ENCODE measurements at places on chromosomes 2 and 18.

- no peak for DNase-seq
Observed at GRCh38 chr2:62038975-62039771, 133.7 kb downstream of the COMMD1 start.

GRCh38 chr2:195536906-195537305, 120.1 kb upstream of the SLC39A10 start:
- no peak for DNase-seq

GRCh38 chr18:361100-361732, 93.4 kb upstream of the THOC1 start:
- DNase-seq, result no peak

DNA sequence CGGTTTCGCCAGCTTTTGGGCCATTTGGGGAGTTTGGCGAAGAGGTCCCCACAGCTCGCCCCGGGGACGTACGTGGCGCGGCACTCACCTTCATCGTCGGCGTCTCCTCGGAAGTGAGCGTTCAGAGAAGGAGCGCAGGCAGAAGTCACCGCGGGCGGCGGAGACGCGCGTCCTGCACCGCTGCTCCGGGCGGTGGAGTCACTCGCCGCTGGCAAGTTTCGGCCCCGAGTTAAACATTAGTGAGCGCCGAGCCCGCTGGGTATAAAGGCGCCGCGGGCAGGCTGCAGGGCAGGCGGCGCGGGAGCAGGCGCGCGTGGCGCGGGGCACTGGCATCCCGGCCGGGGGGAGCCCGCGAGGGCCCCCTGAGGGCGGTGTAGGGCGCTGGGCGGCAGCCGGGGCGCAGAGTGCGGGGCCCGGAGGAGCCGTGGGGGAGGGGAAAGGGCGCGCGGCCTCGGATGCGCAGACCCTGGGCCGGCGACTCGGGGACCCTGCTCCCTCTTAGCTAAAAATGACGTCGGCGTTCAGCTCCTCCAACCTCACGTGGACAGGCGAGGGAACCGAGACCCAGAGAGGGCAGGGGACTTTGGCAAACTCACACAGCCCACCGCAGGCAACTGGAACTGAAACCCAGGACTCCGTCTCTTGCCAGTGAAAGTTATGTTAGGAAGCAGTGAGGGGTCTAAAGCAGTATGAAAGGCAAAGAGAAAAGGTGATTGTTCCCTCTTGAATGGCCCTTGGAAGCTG, at the start of gene DPP4:
DPP4 (minus strand) TSS at position 328 of the 744 bp plus-strand sequence; CDS start at position 94, 234 bp downstream.
- DNase-seq, result no peak

GRCh38 chr2:165718610-165719210, 75.3 kb downstream of the GALNT3 start:
- DNase-seq, result no peak

DNA sequence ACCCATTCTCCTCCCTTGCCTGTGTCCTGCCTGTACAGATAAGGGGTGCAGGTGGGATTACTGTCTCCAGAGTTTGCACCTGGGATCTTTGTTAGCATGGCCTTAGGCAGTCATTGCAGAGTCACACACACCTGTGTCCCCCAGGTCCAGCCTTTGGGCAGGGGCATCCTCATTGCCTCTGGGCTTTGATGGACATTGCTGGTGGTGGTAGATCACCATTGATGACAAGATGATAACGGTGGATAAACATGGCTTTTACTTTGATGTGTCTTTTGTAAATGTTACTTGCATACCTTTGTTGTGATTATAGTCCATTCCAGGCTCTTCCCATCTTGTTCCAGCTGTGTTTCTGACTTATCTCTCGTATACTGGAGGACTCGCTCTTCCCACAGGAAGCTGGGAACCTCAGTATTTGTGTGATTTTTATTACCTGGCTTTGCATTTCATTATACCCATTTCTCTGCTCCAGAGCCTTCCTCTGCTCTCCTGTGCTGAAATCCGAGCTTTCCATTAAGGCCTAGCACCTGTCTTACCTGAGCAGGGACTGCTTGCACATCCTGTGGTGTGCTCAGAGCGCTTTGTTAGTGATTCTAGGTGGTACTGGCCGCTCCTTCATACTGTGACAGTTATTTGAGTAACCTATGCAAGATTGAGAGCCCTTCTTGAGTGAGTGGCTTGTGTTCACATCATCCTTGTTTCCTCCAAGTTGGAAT, 79.2 kb downstream of the PTPRM start:
- no peak for DNase-seq

DNA sequence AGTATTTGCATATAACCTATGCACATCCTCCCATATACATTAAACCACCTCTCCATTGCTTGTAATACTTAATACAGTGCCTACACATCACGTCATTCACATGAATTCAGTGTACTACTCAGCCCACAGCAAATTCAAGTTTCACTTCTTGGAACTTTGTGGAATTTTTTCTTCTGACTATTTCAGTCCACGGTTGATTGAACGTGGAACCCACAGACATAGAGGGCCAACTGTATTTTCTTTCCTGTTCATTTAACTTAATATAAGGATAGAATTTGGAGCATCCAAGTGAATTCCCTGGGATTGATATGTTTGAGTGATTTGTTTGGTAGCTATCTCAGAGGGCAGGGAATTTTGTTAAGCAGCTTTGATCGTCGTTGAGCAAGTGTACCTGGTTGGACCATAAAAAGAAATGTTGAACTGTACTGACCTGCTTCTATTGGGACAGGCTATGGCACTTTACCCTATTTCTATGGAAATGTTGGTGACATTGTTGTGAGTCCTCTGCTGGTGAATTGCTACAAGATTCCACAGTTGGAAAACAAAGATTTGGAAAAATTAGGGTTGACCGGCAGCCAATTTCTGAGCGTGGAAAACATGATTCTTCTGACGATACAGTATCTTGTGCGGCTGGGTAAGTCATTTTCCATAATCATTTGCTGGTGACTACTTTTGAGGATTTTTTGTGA, 156.6 kb downstream of the ESCO1 start:
- DNase-seq, result no peak

- DNase-seq, result no peak
Observed at GRCh38 chr18:24543795-24544498, 83.5 kb downstream of the HRH4 start.

GRCh38 chr2:241560883-241561474, 2.4 kb downstream of the BOK start:
- no peak for DNase-seq

- no peak for DNase-seq
Observed at GRCh38 chr2:68083346-68083745, 20.5 kb upstream of the C1D start.

DNA sequence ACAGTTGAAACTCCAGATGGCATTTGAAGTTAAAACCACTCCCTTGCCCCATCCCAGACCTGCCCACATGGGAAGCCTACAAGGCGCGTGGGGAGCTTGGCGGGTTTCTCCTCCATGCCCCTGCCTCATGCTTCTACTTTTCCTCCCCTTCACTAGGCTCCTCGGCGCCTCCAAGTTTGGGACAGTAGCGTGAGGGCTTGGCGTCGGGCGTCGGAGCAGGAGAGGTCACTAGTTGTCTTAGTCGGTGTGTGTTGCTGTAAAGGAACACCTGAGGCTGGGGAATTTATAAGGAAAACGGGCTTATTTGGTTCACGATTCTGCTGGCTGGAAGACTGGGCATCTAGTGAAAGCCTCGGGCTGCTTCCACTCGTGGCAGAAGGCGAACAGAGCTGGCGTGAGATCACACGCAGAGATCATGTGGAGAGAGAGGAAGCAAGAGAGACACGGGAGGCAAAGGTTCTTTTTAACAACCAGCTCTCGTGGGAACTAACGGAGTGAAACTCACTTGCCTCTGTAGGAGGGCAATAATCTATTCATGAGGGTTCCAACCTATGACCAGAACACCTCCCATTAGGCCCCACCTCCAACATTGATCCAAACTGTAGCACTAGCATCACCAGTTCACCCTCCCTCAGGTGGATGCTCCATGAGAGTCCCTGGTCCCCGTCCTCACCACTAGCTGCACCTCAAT, 25.3 kb downstream of the ITM2C start:
- DNase-seq, result no peak

GRCh38 chr2:193336781-193337180, 1142.0 kb upstream of the TMEFF2 start:
- no peak for DNase-seq

- no peak for DNase-seq
Observed at GRCh38 chr2:164675027-164675426, 53.7 kb upstream of the GRB14 start.

GRCh38 chr18:8300751-8301410, 308.4 kb upstream of the RAB12 start:
- DNase-seq, result no peak

DNA sequence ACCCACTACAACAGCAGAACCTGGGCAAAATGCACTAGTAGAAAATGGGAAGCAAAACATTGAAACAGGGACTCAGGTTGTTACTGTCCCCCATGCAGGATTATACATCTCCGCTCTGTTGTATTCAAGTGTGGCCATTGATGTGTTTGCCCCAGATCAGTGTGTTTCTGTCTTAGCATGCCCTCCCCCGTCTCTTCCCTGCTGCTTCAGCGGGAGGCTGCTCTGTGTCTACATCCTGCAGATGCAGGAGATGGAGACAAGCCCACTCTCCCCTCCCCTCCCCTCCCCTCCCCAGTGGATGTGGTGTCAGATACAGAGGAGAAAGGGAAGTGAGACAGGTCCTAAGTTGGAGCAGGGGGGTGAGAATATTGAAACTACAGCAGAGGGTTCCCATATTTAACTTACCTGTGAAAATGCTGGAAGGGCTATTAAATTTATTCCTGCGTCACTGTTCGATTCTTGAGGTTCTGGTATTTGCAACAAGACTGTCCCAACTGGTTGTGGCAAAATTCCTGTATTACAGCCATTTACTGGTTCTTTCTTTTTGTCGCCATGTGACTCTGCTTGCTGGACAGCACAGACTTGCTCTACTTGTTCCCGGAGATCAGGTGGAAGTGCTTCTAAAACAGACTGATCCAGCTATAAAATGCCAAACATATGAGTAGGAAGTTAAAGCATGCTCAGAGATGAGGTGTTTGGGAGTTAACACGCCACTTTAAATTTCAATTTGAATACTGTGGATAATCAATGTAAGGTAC, 67.0 kb downstream of the EIF5B start:
- DNase-seq, result no peak

- DNase-seq, result no peak
Observed at GRCh38 chr2:201363857-201364560, 6.9 kb upstream of the FLACC1 start.

DNA sequence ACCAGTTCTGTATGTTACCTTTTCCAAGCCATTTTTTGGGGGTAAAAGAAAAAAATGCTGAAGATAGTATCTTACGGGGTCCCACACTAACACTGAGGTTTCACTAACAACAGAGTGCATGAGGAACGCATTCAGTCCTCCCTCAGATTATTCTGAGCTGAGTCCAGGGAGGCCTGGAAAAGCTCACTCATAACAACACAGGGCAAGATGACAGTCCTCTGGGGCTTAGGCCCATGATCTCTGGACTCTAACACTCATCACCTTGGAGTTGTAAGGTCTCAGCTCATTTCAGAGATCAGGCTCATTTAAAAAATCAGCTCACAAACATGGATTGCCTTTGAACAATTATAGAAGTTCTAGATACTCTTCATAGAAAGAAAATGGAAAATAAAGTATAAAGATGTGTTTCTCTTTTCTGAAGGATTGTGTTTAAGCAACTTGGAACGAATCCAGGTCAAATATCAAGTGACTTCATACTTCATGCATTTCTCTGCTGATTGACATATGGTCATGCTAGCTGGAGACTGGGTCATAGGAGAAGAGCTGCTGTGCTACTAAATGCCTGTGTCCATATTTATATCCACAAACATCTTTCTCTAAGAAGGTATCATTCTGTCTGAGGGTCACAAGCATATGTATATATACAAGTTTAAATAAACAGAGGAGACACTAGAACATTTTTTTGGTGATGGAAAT, 265.8 kb downstream of the ALK start:
- DNase-seq, result no peak

DNA sequence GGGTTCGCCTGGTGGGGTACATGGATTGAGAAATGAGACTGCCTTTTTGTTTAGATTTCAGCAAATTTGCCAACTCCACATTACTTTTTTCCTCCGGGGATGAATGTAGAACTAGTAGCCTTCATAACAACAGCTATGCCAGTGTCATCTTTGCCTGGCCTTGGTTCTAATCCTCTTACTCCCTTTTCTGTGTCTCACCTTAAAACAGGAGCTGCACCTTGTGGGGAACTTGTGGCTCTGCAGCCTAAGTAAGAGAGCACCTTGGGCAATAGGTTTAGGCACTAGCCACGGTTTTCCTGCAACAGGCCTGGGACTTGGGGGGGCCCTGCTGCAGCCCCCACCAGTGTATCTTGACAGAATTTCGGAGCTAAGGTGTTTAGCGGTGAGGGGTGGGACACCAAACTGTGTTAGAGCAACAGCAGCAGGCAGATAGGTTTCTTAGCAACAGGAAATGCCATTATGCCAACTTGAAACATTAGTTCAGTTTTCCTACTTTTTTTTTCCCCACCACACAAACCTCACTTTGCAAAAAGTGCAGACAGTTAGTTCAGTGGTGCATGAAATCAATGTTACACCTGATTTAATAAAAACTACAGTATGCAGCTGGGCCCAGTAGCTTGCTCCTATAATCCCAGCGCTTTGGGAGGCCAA, 173.7 kb downstream of the PRKCE start:
- no peak for DNase-seq

DNA sequence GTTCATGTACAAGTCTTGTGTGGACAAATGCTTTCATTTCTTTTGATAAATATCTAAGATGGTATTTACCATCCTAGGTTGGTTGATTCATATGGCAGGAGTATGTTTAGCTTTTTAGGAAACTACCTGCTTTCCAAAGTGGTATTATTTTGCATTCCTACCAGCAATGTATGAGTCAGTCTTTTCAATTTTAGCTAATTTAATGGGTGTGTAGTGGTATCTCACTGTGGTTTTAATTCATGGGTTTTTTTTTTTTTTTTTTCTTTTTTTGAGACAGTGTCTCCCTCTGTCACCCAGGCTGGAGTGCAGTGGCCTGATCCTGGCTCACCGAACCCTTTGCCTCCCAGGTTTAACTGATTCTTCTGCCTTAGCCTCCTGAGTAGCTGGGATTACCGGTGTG, 4.2 kb downstream of the ZNF512 start:
- no peak for DNase-seq

DNA sequence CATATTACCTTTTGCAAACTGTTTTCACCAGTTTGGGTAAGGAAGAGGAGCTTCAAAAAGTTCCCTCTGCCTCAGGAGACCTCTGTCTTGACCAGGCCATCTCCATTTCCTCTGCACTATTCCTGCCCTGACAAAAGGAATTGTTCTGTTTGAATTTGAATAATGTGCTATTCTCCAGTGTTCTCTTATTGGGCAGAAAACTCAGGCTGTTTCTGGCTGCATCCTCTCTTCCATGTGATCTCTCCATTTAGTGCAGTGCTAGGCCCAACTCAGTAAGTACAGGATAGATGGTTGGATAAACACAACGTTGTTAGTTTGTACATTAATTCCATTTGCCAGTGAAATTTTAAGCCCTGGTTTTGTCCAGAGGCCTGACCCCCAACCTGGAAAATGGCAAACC, 102.2 kb upstream of the CELF4 start:
- DNase-seq, result no peak

- no peak for DNase-seq
Observed at GRCh38 chr2:71659868-71660518, 206.6 kb downstream of the DYSF start.

DNA sequence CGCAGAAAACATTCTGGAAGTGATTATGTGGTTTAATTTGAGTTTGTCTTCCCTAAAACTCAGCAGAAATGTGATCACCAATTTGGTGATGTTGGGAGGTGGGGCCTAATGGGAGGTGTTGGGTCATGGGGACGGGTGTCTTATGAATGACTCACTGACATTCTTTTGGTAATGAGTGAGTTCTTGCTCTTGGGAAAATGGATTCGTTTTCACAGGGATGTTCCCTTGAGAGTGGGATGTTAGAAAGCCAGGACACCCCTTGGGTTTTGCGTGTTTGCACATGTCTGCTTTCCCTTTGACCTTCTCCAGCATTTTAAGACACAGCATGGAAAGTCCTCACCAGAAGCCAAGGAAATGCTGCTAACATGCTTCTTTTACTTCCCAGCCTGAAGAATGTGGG, 321.5 kb upstream of the NT5C1B start:
- no peak for DNase-seq

Data from NCI-H187 (cell line).